ENCODE measurements at places on chromosomes 11 and 22.

GRCh38 chr11:61104963-61105362, 2.7 kb downstream of the CD5 start:
- DNase-seq = no peak

GRCh38 chr11:60263402-60263801, 17.1 kb upstream of the MS4A4A start:
- peak; percentile 70 for DNase-seq

- DNase-seq = no peak
These were observed 4.7 kb upstream of the APOA1 start for GRCh38 chr11:116842117-116842516.

GRCh38 chr11:31986201-31986889, 104.5 kb upstream of the RCN1 start:
- no peak for DNase-seq

- DNase-seq = no peak
These were observed 528.4 kb downstream of the TBC1D22A start for GRCh38 chr22:47290706-47291430.
